ENCODE measurements at places on chromosomes 16 and 17.

- no peak overlapping the region for H3K27ac ChIP-seq
- H3K4me1 ChIP-seq: peaks cover 97% of the 10 kb centered on the region
- no peak overlapping the region for H3K4me3 ChIP-seq
- H3K36me3 ChIP-seq: no peaks in the 10 kb centered on the region
- no peak for DNase-seq
Measured at GRCh38 chr16:84611041-84611440, 6.8 kb downstream of the COTL1 start.

GRCh38 chr17:79258041-79258440 is 183.4 kb downstream of the ENGASE start:
- no peak for DNase-seq
- H3K4me3 ChIP-seq: no peak overlapping the region
- no peak overlapping the region for H3K27ac ChIP-seq
- no peaks in the 10 kb centered on the region for H3K36me3 ChIP-seq
- H3K27me3 ChIP-seq: peaks cover 94% of the 10 kb centered on the region
- no peaks in the 10 kb centered on the region for H3K4me1 ChIP-seq

DNA sequence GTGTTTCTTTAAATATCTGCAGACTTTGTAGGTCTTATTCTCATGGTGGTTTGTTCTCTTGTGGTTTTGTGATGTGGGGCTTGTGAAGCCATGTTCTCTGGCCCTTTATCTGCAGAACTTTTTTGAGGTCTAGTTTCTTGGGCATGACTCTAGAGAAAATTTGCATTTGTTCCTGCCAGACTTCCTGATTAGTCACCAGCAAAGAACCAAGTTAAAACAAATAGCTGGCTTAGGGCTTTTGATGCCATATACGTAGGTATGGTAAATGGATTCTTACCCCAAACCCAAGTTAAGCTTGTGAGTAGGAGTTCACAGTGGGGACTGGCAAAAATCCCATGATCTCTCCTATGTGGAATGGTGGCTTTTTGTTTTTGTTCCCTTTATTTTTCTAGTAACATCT is 68.7 kb upstream of the IRX3 start:
- H3K36me3 ChIP-seq: no peaks in the 10 kb centered on the region
- H3K27ac ChIP-seq: no peak overlapping the region
- H3K27me3 ChIP-seq: peaks cover 31% of the 10 kb centered on the region
- DNase-seq: no peak

- H3K4me1 ChIP-seq: peaks cover 5% of the 10 kb centered on the region
- no peaks in the 10 kb centered on the region for H3K27me3 ChIP-seq
- DNase-seq: no peak
- H3K27ac ChIP-seq: peak overlapping the region; percentile 23
- H3K36me3 ChIP-seq: no peaks in the 10 kb centered on the region
Measured at GRCh38 chr16:81938326-81939163, 72.7 kb downstream of the SDR42E1 start.

GRCh38 chr16:87828907-87829621 is 40.2 kb downstream of the SLC7A5 start:
- no peak overlapping the region for H3K27ac ChIP-seq
- DNase-seq: no peak
- no peak overlapping the region for H3K4me3 ChIP-seq
- no peaks in the 10 kb centered on the region for H3K4me1 ChIP-seq
- no peaks in the 10 kb centered on the region for H3K27me3 ChIP-seq

DNA sequence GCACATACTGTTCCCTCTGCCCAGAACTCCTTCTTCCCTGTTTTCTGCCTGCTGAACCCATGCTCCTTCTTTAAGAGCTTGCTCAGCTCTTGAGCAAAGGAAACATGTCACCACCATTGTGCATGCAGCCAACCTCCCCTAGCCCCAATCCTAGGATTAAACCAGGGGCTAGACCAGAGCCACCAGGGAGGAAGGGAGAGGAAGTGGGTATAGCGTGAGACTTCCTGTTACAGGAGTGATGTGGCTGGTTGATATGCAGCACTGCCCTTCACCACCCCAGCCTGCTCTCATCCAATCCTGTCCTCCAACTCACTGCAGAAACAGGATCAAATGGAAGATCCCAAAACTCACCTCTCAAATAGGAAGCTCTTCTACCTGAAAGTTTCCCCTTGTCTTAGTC is 67.1 kb upstream of the CDH5 start:
- no peak overlapping the region for H3K4me3 ChIP-seq
- H3K36me3 ChIP-seq: no peaks in the 10 kb centered on the region
- H3K4me1 ChIP-seq: no peaks in the 10 kb centered on the region
- DNase-seq: no peak

DNA sequence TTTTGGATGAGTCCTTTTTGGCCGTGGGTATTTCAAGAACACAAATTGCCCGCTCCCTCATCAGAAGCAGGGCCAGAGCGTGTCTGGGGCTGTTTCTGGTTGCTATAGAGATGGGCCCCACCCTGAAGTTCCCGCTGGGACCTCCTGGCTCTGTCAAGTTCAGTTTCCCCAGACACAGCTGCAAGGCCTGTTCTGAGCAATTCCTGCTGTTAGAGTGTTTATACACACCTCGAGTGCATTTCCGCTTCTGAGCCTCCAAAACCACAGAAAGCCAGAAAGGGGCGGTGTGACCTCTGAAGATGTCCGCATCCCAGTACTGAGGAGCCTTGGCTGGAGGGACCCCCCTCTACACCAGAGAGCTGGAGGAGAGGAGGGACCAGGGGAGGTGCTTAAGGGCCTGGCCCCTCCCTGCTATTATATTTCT is 9.3 kb upstream of the WBP2 start:
- H3K36me3 ChIP-seq: no peaks in the 10 kb centered on the region
- peak; percentile 69 for DNase-seq
- H3K4me3 ChIP-seq: no peak overlapping the region
- peaks cover 29% of the 10 kb centered on the region for H3K4me1 ChIP-seq
- peak overlapping the region; percentile 50 for H3K27ac ChIP-seq

DNA sequence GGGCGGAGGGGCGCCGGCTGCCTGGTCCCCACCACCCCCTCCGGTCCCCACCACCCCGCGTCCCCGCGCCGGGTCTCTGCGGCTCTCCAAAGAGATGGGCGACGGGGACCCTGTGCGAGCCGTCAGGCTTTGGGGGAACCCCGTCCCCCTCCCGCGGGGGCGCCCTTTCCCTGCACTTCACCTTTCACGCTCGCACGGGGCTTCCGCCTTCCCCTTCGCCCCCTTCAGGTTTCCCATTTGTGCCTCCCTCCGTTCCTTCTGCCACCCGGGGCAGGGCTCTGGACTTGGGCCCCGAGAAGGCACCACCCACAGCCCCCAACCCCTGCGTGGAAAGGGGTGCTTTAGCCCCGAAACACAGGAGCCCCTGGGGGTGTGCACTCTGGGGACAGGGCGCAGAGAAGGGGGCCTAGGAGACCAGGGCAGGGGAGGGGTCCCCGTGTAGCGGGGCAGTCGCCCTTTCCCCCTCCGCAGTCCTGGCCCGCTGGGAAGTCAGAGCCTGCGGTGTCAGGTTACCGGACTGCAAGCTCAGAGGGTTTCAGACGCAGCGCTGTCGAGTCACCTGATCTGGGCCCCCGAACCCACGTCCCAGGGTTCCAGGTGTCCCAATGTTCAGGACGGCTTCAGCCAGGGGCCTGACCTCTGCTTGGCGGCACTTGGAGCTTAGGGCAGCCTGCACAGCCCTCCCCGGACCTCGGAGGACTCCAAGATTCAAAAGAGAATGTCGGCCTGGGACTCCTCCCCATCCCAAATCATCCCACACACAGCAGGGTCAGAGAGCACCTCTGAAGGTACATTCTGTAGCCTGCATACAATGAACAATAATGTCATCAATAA is 6.7 kb upstream of the CCDC92B start:
- DNase-seq: no peak
- no peak overlapping the region for H3K27ac ChIP-seq
- H3K36me3 ChIP-seq: no peaks in the 10 kb centered on the region
- peaks cover 12% of the 10 kb centered on the region for H3K4me1 ChIP-seq
- H3K27me3 ChIP-seq: peaks cover 23% of the 10 kb centered on the region

Data from left lung (tissue), 14 donors.